ENCODE measurements at places on chromosomes 3 and 15. TPM values are rescaled to one million over a fixed set of nuclear protein-coding genes. Genes with fewer than 3 reads are reported as not detected.
A peak's percentile ranks its signal among the peaks of the same experiment; 100 is the strongest.

Gene LRRC49
- 11.7 TPM for total RNA-seq

Gene DGKG
- 0.47 TPM for total RNA-seq

Gene SECISBP2L
- 32.1 TPM for total RNA-seq

Gene CNTN6
- total RNA-seq: 9.5 TPM

Gene PRSS50
- 0.27 TPM for total RNA-seq

Gene GRK7
- total RNA-seq: not detected

GRCh38 chr15:78797951-78798350 is 13.3 kb downstream of the ADAMTS7 start:
- peak; percentile 43 for ATAC-seq

DNA sequence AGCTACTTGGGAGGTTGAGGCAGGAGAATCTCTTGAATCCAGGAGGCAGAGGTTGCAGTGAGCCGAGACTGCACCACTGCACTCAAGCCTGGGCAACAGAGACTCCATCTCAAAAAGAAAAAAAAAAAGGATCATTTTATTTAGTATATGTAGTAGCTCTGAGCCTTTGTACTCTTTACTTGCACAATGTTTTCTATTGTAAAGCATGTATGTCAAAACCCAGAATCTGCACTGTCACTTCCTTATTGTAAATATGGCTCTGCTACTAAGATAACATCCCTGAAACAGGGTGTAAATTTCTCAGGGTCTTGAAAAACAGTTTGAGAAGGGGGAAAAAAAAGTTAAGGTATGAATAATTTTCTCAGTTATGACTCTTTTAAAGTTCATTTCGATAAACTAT is 35.1 kb downstream of the SLMAP start:
- no peak for ATAC-seq

DNA sequence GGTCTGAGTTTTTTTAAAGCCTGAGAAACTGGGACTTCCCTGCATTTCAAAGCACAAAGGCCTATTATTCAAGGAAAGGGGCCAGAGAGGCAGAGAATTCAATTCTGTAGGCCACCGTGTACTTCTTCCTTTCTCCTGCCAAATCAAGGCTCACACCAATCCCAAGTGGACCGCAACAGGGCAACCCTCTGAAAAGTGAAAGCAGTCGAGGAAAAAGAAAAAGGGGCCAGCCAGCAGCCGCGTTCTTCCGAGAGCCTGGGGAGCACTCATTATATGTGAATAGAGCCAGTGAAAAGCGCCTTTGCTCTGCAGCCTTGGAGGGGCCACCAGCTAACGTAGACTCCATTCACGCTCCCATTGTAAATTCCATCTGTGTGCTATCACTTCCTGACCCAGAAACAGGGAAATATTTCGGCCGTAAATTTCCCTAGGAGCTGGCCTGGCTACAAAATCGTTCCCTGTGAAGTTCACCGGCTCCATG is 45.9 kb upstream of the THUMPD3 start:
- peak; percentile 61 for ATAC-seq

DNA sequence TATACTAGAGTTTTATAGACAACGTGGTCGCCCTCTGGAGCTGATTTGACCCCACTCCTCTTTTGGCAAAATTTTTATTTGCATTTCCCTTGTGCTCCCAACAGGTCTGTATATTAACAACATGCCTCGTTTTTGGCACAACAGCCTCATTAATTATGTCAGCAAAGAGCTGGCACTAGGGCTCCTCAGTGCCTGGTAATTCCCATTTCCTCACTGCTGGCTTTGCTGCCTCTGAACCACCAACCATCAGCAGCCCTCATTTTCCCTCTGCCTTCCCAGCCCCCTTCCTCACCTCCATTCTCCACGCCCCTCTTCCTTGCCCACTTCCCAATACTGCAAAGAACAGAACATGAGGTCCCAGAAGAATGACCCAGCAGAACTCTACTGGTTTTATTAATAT is 204.8 kb downstream of the ABHD5 start:
- no peak for ATAC-seq

DNA sequence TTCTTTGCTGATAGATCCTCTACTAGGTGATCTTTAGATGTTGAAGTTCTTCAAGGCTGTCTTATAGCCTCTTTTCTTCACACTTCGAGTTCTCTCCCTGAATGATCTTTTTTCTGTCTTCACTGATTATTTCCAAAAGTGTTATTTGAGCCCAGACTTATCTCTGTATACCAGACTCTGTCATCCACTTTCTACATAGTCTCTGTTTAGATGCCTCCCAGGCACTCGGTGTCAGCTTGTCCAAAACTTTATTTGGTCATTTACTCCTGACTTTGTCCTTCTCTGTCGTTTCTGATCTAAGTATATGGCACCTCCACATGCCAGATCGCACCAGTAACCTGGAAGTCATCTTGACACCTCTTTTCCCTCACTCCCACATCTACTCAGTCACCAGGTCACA is 27.6 kb downstream of the KLHL18 start:
- no peak for ATAC-seq

DNA sequence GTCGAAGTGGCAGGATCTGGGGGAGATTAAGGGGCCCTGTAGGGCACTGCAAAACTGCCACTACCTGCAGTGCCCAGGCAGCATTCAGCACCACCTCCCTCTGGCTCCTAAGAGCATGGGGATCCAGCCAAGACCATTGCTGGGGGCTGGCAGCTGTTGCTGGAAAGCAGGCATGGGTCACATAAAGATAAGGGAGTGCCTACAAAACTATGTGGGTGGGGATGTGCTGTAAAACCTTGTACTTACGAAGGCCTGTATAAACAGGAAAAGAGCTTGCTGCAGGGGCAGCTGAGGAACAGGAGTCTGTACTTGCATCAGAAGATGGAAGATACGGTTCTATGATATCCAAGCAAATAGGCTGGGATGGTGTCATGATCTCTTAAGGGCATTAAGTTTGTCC is 27.1 kb downstream of the IL20RB start:
- no peak for ATAC-seq

GRCh38 chr3:74048699-74049098 is 424.0 kb upstream of the PDZRN3 start:
- no peak for ATAC-seq

GRCh38 chr3:116001151-116001621 is 377.9 kb downstream of the GAP43 start:
- ATAC-seq: no peak

DNA sequence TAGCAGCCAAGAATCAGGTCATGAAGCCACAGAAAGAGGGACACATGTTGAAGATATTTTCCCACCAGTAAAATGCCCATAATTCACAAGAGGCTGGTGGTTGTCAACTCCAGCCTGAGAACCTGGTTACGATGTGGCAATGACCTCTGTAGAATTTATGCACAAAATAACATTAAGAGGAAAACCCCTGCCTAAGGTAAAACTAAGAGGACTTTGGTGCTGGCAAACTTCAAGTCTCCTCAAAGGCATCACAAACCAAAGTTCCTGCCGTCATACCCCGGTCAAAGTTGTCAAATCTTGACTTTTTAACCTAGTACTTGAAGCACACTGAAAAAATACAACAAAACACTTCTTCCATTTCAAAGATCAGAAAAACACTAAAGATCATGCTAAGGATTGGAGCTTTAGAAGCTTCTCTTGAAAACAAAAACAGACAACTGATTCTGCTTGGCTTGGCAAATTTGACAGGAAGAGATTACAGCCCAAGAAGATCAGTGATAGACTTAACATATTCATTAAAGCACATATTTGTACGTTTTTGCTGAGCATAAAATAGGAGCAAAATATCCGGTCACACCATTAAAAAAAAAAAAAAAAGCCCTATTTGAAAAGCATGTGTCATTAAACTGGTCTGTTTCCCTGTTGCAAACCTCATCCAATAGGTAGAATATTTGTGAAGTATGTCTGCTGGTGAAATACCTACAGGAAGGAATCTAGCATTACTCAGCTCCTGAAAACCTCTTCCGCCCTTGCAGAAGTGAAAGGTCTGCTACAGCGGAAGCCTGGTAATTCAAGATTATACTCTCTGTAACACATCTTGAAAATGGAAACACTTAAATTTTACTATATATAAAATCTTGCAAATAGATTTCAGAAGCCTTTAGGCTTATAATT is 22.8 kb downstream of the EIF4E3 start:
- ATAC-seq: no peak

All from motor neuron (in vitro differentiated cells).